SJCRH30 (cell line): ENCODE measurements at places on chromosomes 2 and 18.

DNA sequence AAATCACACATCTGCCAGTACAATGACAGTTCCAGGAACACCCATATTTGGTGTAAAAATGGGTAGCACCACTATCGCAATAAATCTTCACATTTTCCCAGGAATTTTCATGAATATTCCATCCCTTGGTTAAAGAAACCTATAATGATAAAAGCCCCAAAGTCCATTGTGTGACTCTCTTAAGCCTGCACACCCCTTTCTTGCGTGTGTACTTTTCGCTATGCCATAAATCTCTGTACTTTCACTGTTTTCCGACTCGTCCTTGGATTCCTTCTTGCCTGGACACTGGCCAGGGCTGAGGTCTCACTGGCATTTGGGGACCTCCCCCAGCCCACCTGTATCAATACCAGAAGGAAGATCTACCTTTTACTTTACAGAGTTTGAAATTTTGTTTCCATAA lies 172.3 kb downstream of the RNF152 start:
- no peak for DNase-seq

- no peak for DNase-seq
These were observed 5.1 kb downstream of the AFF3 start for GRCh38 chr2:100137318-100137717.

DNA sequence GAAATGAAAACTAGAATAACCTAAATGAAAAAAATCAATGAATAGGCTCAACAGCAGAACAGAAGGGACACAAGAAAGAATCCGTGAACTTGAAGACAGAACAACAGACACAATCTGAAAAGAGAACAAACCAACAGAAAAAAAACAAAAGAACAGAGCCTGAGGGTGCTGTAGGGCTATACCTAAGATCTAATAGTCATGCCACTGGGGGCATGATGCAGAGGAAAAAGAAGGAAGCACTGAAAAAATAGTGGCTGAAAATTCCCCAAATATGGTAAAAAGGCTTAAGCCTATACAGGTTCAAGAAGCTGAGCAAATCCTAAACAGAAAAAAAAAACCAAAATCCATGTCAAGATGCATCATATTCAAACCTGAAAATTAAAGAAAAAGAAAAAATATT lies 50.3 kb downstream of the KANSL3 start:
- no peak for DNase-seq

DNA sequence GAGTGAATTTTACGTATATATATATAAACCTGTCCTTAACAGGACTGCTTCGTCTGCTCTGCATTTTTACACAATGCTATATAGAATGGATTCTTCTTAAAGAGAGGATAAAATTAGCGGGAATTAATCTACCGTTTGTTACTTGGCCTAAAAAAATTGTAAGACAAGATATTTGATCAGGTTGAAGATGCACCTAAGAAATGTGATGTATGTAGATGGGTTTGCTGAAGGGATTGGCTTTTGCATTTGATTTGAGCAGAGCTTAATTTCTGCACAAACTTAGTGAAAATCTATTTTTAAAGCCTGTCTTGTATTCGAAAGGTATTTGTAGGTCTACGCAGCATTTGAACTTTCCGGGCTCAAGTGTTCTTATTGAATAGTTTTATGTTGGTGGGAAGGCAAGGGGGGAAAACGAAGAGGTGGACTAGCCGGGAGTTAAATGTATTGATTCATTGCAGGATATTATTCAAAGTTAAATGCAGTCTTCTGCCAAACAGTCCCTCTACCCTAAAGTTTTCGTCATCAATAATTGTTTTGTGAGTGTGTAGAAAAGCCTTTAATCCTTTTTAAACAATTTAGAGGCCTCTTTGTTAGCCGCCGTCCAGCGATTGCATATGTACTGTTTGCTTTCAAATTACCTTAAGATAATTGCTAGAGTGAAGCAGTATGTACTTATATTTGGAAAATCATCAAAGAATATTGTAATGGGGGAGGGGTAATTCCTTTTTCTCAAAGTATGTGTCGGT lies 1.2 kb downstream of the PPP1CB start:
- peak; percentile 41 for DNase-seq

DNA sequence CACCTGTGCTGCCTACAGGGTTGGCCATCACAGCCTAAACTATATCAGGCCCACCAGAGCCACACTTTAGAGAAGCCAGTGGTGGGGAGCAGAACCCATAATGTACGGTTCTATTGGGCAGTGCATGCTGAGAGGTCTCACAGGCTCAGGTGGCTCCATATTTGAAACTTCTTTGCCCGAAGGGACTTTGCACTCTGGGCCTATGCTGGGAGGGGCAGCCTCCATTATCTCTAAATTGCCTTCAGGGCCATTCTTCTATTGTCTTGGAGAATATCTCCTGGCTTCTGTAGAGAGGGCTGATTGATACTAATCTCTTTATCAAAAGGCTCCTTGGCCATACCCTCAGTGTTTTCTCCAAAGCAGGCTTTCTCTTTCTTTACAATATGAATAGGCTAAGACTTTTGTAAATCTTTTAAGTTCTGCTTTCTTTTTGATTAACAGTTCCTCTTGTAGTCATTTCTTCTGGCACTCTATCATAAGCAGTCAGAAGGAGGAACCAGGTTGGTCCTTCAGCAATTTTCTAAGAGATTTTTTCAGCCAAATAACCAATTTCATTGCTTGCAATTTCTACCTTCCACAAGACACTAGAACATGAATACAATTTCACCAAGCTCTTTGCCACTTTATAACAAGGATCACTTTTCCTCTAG lies 44.5 kb downstream of the RPE start:
- no peak for DNase-seq

- DNase-seq, result no peak
These were observed 304.0 kb downstream of the LPIN1 start for GRCh38 chr2:12050396-12050795.

GRCh38 chr2:38013158-38013752 lies 62.7 kb downstream of the CYP1B1 start:
- no peak for DNase-seq

- DNase-seq, result no peak
These were observed 662.9 kb downstream of the ZEB2 start for GRCh38 chr2:143856978-143857377.

DNA sequence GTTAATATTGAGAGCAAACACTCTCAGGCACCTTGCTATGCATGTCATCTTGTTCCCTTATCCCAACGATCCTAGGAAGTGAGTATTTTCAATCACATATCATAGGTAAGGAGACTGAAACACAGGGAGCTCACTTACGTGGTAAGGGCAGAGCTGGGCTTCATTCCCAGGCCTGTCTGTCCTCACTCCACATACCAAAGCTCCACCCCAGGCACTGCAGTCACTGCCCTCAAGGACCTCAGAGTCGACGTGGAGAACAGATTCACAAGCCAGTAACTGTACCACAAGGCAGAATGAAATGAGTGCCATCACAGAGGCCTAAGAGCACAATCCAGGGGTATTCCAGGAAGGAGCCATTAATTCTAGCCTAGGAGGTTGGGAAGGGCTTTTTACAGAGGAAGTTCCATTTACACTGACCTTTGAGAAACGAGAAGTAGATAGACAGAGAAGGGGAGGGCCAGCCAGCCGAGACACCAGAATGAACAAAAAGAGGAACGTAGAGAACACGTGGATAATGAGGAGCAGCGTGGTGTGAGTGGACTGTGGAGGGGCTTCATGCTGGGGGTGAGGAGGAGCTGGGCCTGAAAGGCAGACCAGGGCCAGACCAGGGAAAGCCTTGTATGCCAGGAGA lies 48.6 kb downstream of the KIAA2012 start:
- no peak for DNase-seq

- DNase-seq, result no peak
These were observed 557.2 kb downstream of the CPS1 start for GRCh38 chr2:211113334-211114175.

GRCh38 chr2:45649462-45649857 lies 2.0 kb upstream of the PRKCE start:
- DNase-seq, result peak; percentile 59

- no peak for DNase-seq
These were observed 31.9 kb upstream of the CYP1B1 start for GRCh38 chr2:38107738-38108410.

- DNase-seq, result no peak
These were observed 151.3 kb downstream of the CCDC85A start for GRCh38 chr2:56335101-56335500.

GRCh38 chr2:182946958-182947369 lies 80.5 kb upstream of the FRZB start:
- no peak for DNase-seq

DNA sequence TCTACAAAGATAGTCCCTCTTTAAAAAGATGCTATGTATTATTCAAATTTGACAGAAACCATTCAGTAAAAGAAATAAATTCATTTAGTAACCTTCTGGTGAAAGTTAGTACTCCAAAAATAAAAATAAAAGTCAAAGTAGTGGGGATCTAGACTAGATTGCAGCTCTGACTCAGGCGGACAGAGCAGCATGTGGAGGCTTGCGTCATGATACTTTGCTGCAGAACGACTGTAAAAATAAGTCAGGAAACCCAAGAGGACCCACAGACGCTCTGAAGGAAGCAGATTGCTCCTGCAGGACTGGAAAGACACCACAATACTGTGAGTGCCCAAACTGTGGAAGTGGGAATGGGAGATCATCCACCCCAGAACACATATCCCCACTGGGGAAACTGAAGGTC lies 301.9 kb downstream of the RIT2 start:
- no peak for DNase-seq

GRCh38 chr18:22604986-22605421 lies 187.3 kb upstream of the CTAGE1 start:
- DNase-seq, result no peak

DNA sequence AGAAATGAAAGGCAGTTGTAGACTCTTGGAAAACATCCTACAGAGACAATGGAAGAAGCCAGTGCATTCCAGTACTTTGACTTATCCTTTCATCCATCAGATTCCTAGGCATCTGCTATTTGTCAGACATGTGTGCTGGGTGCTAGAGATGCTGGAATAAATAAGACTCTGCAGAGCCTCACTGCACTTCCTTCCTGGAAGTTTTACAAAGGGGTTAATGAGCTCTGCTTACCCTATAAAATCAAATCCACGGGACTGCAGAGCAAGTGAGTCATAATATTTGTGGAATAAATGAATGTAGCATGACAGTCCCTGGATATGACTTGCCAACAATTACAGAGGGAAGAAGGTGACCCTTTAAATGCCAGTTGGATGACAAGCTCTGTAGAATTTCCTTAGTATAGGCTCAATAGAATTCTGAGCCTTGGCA lies 52.7 kb upstream of the NPAS2 start:
- no peak for DNase-seq

DNA sequence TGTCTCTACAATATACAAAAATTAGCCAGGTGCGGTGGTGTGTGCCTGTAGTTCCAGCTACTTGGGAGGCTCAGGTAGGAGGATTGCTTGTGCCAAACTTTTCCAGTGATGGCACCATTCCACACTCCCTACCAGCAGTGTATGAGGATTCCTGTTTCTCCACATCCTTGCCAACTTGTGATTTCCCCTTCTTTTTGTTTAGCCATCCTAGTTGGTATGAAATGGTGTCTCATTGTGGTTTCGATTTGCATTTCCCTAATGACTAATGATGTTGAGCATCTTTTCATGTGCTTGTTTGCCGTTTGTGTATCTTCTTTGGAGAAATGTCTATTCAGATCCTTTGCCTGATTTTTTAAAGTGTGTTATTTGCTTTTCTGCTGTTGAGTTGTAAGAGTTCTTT lies 41.0 kb downstream of the EPB41L5 start:
- DNase-seq, result no peak

DNA sequence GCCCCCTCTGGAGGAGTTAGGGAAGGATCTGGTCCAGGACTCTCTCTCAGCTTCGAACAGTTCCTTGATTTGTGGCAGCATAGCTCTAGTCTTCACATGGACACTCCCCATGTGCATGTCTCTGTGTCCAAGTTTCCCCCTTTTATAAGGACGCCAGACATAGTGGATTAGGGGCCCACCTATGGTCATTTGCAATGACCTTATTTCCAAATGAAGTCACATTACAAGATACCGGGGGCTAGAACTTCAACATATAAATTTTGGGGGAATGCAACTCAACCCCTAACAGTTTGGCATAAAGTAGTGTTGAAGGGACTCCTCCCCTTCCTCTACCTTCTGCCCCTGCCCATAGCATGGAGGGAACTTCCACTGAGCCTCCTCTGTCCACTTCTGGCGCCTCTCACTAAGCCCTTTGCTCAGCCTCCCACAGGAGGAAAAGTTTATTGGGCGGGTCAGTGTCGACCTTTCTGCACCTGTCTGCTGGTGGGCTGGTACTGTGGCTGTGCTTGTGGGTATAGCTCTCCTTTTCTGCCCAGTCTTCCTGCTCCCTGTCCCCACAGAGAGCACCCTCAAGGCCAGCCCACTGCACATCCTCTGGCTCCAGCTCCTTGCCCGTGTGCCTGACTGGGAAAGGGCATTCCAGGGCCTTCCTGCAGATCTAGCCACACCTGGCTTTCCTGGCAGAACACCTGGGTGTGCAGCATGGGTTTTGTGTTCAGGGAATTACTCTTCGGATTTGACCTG lies 5.5 kb downstream of the FABP1 start:
- DNase-seq, result no peak
